ENCODE measurements at places on chromosomes 16 and 17.

DNA sequence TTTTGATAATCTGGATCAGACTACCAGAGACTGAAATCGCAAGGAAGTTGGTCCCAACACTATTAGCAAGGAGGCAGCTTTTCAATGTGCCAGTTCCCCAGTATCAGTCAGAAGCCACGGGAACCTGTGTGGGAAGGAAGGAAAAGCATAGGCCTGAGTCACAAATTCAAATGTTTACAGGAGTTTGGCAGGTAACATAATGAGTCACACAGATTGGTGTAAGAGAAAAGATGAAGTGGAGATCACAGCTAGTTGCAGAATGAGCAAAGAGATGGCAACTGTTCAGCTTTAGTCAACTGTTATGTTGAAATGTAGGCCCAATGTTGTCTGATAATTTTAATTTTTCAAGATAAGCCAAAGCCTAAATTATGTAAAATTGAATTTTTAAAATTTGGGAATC is 28.1 kb upstream of the ITGA2B start:
- peak; percentile 42 for DNase-seq

DNA sequence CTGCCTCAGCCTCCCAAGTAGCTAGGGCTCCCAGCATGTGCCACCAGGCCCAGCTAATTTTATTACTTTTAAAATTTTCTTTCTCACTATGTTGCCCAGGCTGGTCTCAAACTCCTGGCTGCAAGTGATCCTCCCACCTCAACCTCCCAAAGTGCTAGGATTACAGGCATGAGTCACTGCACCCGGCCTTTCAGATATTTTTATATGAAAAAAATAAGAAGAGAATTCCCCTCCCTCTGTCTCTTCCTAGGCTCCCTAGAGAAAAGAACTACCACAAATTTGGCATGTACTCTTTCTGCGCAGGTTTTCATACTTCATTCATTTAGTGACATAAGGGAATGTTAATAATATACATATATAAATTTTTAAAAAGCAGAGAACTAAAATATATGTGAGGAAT is 21.7 kb upstream of the SMURF2 start:
- DNase-seq = peak; percentile 36

DNA sequence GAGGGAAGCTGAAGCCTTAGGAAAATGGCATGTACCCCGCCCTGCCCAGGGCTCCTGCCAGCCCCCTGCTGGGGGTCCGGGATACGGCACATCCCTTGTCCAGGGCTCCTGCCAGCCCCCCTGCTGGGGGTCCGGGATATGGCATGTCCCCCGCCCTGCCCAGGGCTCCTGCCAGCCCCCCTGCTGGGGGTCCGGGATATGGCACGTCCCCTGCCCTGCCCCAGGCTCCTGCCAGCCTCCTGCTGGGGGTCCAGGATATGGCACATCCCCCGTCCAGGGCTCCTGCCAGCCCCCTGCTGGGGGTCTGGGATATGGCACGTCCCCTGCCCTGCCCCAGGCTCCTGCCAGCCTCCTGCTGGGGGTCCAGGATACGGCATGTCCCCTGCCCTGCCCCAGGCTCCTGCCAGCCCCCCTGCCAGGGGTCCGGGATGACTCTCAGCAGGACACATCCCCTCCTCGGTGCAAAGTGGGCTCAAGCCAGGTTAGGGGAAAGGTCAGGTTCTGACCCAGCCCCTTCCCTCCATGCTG is 43.2 kb downstream of the RPH3AL start:
- no peak for DNase-seq

GRCh38 chr16:82368041-82368440 is 198.0 kb upstream of the MPHOSPH6 start:
- peak; percentile 28 for DNase-seq

DNA sequence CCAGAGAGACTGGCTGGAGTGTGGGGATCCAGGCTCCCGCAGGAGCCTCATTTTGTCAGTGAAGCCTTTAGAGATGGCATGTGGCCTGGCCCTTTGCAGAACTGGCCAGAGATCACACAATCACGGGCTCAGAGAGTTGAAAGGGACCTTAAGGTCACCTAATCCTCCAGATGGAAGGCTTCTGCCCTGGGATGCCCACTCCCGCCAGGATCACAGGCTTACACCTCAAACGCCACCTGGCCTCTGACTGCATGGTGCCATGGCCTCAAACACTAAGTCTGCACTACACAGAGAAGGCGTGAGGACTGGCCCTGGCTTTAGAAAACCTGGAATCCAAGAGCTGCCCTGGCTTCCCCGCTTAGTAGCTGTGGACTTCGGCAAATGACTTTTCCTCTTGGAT is 306.8 kb upstream of the CCL2 start:
- DNase-seq = no peak

- no peak for DNase-seq
Measured at GRCh38 chr16:65124596-65124995, 2.7 kb upstream of the CDH11 start.

GRCh38 chr16:73764321-73764720 is 532.3 kb upstream of the PSMD7 start:
- DNase-seq = no peak

DNA sequence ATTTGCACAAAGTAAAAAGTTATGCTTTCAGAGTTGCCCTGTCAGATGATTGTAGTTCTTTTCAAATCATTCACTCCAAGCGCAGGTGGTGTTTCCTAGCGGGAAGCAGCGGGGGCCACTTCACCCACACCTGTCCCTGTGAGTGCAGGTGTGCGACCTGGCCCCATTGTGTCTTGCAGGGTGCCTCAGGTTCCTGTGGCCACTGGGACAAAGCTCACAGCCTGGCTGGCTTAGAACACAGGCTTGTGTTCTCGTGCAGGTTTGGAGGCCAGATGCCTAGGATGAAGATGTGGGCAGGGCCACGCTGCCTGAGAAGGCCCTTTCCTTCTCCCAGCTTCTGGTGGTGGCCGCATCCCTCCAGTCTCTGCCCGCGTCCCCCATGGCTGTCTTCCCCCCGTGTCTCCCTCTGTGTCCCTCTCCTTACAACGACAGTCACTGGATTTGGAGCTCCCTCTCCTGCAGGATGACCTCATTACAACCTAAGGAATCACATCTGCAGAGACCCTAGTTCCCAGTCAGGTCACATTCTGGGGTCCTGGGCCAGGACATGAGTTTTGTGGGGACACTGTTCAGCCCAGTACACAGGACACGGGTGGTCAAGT is 90.5 kb downstream of the NPIPB11 start:
- no peak for DNase-seq

DNA sequence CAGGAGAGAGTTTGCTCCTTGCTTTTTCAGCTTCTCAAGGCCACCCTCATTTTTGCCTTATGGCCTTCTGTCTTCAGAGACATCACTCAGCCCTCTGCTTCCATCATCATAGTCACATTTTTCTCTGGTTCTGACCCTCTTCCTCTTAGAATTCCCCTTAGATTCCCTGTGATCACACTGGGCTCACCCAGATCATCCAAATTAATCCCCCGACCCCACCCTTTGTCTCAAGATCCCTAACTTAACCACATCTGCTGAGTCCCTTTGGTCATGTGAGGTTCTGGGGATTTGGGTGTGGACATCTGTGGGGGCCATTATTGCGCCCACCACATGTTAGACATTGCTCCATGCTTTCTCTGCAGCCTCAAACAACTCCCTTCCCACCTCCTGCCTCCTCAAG is 323.4 kb downstream of the CPPED1 start:
- DNase-seq = no peak

- DNase-seq = no peak
Measured at GRCh38 chr17:16467044-16467443, 24.9 kb downstream of the LRRC75A start.

DNA sequence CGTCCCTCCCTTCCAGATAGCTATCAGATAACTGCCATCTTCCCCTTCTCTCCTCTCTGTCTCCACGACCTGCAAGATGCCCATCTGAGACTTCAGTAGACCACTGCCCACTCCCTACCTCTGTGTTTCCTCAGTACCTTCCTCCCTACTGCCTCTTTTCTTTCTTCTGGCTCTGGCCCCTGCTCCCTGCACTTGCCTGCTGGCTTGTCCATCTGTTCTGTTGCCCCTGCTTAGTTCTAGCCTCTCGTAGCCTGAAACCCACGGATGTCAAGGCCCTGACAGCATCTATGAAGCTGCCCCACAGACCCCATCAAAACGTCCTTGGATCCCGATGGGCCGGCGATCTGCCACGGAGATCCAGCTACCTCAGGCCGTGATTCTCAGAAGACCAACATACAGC is 53.0 kb downstream of the ELAC2 start:
- DNase-seq = no peak

DNA sequence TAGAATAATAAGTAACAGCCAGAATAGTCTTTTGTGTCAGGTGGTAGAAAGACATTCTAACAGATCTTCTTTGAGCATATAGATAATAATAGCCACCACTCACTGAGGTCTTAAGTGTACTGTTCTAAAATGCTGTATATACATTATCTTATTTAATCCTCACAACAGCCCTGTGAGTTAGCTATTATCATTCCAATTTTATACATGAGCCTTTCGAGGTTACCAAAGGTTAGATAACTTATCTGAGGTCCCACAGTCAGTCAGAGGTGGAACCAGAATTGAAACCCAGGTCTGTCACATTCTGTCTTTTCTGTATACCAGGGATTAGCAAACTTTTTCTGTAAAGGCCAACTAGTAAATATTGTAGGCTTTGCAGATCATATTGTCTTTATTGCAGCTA is 23.2 kb downstream of the REXO5 start:
- DNase-seq = no peak

- no peak for DNase-seq
Measured at GRCh38 chr17:40347319-40348135, 17.0 kb downstream of the GJD3 start.

- peak; percentile 62 for DNase-seq
Measured at GRCh38 chr16:3131755-3132377, 3.0 kb upstream of the ZNF213 start.

DNA sequence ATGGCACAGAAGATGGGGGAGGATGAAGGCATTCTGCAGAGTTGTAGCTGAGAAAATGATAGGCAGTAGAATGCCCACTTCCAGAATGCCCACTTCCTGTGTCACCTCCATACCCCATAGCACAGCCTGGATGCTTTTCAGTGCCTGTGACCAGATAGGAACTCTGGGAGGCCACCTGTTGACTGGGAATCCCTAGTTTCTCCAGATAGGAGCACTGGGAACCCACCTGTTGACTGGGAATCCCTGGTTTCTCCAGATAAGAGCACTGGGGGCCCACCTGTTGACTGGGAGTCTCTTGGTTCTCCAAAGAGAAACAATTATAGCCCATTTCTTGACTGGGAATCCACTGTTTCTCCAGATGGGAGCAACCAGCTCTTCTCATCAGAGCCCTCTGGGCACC is 11.6 kb downstream of the CPHXL start:
- DNase-seq = no peak

DNA sequence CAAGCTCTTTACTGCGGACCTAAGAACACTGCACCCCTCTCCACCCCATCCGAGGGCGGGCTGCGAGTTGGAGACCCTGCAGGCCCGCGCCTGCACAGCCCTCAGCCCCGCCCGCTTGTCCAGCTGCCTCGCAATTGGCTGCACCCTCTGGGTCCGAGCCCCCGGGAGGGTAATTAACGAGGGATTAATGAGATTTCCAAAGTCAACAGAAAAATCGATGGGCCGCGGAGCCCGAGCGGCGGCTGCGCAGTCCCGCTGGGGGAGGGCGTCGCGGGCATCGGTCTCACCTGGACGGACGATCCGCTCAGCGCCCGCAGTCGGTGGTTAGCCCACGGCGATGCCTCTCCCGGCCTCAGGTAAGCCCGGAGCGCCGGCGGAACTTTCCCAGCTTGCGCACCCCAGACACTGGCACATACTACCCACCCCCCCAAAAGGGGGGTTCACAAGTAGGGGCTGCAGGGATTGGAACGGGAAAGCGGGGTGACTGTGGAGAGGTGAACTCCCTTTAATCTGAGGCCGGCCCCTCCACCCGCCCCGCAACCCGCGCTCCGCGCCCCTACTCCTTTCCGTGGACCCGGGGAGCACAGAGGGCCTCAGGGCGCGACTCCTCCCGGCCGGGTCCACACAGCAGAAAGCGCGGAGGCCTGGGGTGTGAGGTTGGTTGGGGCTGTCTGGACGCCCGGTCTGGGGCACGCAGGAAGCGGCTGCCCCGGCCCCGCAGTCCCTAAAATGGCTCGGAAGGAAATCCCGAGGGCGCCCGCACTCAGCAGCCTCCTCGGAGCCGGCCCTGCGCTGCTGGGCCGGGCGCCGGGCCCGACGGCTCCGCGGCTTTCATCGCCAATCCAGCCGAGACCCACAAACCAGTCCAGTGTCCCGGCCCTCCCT is at the start of gene OTOP3:
Gene OTOP3, plus strand, starts transcription at position 314 of the 885 bp plus-strand sequence. Its CDS starts 24 bp downstream, at position 338.
- DNase-seq = peak; percentile 4

GRCh38 chr17:59329176-59330052 is 2.0 kb upstream of the YPEL2 start:
- DNase-seq = peak; percentile 89

- DNase-seq = peak; percentile 53
Measured at GRCh38 chr17:77376795-77377709, 236.3 kb downstream of the SEC14L1 start.

Data from adipocyte (in vitro differentiated cells).